ENCODE measurements at places on chromosomes 5 and 9.

DNA sequence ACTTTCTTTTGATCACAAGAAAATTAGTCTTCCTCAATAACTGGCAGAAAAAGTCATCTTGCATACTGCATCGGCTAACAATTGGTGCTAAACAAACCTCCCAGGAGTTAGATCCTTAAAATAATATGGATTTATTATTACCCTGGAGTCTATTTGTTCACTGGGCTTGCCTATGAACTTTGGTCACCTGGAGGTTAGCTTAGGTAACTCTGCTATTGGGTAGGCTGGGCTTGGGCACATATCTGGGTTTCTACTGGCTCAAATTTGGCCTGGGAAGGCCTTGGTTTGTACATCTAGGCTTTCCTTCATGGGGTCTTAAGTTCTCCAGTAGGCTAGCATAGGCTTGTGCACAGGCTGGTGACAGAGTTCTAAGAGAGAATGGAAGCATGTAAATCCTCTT is 279.9 kb downstream of the RASEF start:
- DNase-seq, result no peak

- no peak for DNase-seq
These were observed 122.7 kb downstream of the NMUR2 start for GRCh38 chr5:152282331-152282730.

DNA sequence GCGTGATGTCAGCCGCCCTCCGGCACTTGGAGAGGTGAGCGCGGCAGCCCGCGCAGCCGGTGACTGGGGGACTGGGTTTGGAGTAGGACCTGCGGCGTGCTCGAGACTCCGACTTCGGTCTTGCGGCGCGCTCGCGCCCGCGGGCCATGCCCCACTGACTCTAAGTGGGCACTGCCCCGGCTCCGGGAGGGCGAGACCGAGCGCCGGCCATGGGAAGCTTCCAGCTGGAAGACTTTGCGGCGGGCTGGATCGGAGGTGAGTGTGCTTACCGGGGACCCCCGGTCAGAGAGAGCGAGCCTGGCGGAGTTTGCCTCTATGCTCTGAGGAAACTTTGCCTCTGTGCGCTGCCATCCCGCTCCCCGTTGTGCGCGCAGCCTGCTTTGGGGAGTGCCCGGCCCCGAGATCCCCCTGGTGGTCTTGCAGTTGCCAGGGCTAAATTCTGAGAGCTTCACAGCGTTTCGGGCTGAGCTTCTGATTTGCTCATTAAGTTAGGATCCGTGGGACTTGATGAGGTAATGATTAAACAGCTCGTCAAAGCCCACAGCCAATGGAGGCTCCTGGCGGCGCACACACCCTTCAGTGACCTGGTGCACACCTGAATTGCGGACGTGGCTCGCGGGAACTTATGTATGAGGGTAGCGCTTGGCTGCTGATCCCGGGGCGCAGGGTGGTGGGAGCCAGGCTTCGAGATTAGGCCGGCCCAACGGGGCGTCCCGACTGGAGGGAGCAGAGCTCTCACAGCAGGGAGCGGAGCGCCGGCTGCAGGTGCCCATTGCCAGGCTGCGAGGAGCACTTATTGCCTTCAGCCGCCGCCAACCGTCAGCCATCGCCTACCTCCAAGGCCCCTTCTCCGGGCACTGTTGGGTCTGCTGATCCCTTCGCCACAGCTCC is at the start of gene SLC25A48:
TSS of gene SLC25A48 (plus strand) at position 25 of the 891 bp plus-strand sequence. CDS start at position 210, 185 bp downstream.
- peak; percentile 23 for DNase-seq

DNA sequence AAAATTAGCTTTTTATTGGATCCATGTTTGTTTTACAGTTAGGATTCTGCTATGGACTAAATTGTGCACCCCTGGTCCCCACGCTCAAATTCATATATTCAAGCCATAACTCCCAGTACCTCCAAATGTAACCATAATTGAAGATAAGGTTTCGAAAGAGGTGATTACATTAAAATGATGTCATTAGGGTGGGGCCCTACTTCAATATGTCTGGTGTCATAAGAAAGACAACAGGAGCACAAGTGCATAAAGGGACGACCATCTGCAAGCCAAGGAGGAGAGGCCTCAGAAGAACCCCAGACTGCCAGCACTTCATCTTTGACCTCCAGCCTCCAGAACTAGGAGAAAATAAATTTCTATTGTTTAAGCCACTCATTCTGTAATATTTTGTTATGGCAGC is 7.4 kb upstream of the HNRNPA0 start:
- DNase-seq, result no peak

- DNase-seq, result no peak
These were observed 176.5 kb upstream of the CTNND2 start for GRCh38 chr5:12080761-12081160.

DNA sequence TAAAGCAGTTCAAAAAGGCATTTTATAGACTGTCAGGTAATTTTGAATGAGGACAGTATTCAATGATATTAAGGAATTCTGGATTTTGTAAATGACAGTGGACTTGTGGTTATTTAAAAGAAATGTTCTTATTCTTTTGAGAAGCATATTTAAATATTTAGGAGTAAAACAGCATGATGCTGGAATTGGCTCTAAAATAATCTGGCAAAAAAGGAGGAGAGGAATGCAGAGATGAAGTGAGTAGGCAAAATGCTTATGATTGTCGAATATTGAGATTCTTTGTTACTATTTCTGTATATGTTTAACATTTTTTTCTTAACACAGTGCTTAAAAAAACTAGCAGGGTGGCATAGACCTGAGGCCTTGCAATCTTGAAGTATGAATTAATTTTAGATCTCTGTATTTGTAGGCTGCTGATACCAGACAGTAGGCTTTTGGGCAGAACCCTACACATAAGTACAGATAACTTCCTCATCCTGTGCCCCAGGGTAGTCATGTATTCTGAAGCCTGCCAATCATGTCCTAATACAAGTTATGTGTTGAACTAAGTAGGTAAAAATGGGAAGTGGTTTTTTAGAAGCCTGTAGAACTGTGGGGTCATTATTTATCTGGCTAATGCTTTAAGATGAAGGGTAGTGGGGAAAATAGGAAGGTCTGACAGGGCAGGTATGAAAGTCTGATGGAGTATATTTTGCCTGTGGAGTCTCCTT is 9.4 kb downstream of the CD180 start:
- no peak for DNase-seq

DNA sequence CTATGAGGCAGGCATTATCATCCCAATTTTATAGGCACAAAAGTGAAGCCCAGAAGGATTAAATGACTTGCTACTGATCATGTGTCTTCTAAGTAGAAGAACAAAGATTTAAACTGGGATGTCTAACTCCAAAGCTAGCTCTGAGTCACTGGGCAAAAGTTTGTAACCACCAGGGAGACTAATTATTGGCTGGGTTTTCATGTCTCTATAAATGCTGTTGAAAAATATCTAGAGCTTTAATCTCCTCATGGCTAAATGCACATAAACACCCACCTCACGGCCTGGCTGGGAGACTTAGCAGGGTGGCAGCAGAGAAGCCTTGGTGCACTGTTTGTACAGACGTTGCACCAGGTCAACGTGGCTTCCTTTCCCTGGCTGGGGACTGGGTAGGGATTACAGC is 144.6 kb downstream of the MELK start:
- no peak for DNase-seq

- DNase-seq, result no peak
These were observed 30.0 kb downstream of the RAPGEF1 start for GRCh38 chr9:131709771-131710431.
